ENCODE measurements at places on chromosomes 12 and 14.

- DNase-seq: no peak
These were observed 6.4 kb downstream of the DPF3 start for GRCh38 chr14:72887514-72887913.

DNA sequence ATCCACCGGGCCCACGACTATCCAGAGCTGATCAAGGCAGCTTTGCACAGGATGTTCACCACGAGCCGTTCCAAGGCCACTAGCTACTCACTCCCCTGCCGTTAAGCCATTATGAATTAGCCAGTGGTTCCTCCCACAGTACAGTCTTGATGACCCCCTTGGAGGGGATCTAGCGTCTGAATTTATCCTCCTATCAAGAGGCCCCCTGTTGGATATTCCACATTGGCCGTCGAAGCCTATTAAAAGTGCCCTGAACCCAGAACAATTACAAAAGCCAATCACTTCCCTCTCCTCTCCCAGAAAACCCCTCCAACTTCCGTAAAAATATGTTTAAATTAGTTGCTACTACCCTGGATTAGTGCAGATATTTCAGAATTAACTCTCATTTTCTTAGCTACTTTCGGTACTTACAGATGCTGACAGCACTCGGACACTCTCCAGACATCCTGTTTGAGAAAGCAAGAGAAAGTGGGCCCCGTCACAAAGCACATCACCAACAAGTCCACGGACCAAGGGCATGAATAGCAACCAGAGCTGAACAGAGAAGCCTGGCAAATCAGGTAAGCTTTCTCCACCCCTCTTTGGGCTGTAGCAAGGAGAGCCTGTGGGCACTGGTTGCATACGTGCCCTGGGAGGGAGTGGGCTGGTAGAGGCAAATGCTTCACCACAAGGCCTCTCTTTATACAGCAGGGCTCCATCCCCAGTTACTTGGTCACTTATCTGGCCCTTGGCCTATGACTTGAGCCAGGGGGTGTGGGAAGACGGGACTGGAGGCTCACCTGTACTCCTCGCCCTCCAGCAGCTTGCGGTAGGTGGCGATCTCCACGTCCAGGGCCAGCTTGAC, 5.3 kb downstream of the KRT3 start:
- no peak for DNase-seq

DNA sequence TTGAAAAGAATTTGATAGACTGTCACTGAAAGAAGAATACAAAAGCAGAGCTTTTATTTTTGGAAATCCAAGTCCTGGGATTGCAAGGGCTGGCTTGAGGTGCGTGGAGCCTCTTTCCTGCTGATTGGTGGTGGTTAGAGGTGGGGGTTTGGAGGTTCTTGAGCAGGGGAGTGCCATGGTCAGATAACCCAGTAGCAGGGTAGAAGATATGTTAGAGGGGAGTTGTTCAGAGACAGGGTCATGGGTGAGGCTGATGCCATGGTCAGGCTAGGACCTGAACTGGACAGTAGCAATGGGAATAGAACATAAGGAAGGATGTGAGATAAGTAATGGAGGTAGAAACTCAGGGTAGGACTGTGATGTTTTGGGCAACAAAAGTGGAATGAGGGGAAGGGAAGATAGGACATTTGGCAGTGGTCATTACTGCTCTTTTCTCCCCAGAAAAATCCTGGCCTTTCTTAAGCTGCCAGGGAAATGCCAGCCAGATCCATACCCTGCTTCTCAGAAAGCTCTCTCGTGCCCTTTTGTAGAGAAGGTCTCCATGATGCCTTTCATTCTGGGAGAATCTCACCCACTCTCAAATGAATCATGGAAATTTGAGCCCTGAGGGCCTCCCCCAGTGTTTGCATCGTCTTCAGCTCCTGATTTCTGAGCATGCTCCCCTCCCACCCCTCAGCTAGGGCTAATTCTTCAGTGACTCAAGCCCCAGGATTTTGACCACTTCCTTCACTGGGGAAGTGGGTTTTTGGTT, 9.5 kb downstream of the EMP1 start:
- DNase-seq: no peak

DNA sequence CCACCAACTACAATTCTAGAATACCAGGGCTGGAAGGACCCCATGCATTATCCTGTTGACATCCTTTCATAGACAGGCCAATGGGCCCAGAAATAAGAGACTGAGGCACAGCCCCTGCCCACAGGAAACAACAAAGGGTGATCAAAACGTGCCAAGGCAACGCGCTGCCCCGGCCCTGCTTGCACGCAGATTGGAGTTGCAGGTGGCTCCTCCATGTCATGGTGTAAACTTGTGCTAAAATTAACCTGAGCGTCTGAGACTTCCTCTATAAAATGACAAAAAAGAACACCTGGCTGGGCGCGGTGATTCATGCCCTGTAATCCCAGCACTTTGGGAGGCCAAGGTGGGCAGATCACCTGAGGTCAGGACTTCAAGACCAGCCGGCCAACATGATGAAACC, 30.1 kb downstream of the SPRING1 start:
- DNase-seq: no peak

GRCh38 chr14:68919129-68919927, 59.8 kb downstream of the ACTN1 start:
- DNase-seq: no peak

GRCh38 chr12:118558941-118559340, 182.6 kb downstream of the SUDS3 start:
- DNase-seq: no peak

DNA sequence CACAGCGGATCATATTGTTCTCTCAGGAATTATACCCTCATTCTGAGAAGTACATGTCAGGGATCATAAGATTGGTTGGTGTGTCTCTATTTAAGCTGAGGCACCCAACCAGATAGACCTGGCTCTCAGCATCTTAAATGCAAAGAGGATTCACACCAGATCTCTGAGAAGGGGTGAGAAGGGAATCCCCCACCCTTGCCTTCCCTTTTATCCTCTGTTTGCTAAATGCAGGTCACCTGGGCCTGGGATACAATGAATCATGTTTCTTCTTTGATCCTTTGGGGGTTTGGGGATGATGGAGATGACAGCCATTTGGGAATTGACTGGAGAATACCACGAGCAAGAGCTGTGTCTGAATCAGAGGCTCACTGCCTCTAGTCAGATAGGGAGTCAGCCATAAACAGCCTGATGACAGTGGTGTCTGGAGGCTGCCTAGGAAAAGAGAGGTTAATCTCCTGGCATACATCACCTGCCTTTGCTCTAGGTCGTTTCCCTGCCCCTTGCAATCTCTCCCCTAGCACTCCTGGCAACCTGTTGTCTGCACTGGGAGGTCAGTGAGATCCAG, 11.2 kb upstream of the PDE1B start:
- no peak for DNase-seq

DNA sequence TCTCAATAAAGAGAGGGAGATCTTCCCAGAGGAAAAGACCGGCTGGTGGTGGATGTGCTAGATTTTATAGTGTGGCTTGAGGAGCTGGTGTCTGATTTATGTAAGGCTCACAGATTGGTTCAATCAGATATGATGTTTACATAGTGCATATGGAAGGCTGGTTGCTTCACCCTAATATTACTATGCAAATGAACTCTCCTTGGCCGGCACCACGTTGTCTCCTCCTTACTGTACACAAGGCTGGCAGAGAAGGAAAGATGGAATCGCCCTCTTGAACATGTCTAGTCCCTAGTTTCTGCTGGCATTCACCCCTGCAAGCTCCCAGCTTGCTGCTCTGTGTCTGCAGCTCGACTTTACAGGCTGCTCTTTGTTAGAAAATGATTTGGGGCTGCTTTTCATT, 8.9 kb downstream of the FAM186A start:
- no peak for DNase-seq

DNA sequence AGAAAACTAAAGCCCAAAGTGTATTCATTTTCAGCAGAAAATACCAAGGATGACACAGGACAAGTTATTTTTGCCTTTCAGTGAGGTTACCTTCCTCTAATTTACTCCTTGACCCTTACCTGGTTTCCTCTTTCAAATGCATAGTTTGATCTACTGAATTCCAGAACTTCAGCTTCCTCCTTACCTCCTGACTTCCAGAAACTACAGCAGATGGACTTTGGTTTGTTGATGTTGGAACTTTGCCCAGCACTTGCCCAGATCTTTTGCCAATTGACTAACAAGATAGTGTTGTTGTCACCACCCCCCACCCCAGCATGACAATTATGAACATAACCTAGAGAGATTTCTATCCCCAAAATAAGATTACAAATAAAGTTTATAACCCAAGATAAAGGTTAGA, 63.2 kb downstream of the NAV3 start:
- no peak for DNase-seq

DNA sequence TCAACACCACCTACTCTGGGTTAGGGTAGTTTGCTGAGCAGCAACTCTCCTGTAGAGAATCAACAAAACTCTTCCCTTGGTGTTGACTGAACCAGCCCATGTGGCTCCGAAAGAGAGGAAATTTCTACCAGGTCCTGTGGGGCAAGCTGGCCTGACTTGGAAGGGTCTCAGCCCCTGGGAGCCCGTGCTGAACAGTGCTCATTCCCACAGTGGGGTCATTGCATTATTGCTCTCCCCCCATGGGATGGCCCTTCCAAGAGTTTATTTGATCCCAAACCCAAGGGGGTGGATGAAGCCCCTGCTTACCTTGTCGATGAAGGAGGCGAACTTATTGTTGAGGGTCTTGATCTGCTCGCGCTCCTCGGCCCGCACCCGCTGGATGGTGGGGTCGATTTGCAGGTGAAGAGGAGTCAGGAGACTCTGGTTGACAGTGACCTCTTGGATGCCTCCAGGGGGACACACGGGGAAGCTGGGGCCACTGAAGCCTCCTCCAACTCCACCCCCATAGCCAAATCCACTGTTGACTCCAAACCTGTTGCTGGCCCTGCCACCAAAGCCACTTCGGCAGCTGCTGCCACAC, 580 bp downstream of the KRT75 start:
- DNase-seq: no peak

GRCh38 chr12:52423661-52424500, 10.3 kb downstream of the KRT75 start:
- DNase-seq: no peak

- no peak for DNase-seq
These were observed 40.3 kb upstream of the RCOR1 start for GRCh38 chr14:102551995-102552705.

DNA sequence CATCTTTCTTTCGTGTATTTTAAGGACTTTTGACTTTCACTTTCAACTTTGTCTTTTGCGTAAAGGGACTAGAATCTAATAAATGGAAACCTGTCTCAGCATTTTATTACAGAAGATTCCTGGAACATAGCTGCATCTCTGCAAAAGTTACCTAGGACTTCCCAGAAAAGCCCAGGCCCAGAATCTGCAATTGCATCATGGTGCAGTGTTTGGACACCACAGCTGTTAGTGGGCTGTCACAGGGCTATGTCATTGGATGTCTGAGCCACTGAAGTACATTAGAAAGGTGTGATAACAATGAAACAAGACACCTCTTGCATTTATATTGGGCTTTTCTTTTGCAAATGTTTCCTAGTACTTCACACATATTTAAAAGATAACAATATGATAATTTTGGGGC, 199.9 kb upstream of the IGF1 start:
- no peak for DNase-seq

GRCh38 chr12:22731236-22731635, 106.3 kb downstream of the ETNK1 start:
- DNase-seq: no peak

DNA sequence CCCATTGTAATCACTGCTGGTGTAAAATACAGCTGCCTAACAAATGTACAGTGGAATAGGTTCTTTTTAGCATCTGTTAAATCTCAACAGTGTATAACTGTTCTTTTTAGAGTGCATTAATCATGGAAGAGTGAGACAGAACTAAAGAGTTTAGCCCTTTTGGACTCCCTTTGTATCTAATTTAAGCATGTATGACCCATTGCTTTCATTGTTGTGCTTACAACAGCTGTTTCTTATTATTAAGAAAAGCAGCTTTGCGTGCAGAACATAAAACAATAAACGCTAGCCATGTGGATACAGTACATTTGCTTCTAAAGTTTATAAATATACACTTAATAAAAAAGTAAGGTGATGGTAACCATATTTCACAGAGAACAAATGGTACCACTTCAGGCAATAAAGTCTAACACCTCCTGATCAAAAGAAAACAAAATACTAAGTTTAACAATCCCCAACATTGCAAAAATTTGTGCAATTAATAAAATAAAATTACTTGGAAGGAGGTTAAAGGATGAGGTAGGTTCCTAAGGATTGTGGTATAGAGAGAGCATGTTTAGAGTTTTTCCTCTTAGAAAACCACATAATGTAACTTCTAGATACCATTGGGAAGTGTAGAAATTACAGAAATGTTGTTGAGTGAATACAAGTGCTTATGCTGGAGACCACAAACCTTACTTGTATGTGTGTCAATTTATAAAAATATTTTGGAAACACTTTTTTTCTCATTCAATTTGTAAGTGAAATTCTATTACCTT, 448.7 kb downstream of the SLC6A15 start:
- no peak for DNase-seq

- no peak for DNase-seq
These were observed 15.6 kb downstream of the RCOR1 start for GRCh38 chr14:102608064-102608446.

DNA sequence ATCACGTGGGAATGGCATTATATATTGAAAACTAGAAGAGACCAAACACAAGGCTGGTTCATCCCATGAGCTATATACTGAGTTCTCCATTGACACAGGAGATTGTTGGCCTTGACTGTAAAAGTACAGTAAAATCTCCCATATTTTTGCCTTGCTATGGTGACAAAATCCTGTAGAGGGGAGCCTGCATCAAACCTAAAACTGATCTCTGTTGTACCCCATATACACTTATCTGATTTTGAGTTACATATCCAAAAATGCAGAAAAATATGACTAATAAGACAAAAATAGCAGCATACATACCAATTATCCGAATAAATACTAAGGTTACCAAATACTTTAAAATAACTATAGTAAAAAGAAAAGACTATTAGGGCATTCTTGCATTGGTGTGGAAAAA, 60.4 kb downstream of the TMTC3 start:
- DNase-seq: no peak

- DNase-seq: no peak
These were observed 11.8 kb upstream of the CDK2AP1 start for GRCh38 chr12:123283461-123283860.

DNA sequence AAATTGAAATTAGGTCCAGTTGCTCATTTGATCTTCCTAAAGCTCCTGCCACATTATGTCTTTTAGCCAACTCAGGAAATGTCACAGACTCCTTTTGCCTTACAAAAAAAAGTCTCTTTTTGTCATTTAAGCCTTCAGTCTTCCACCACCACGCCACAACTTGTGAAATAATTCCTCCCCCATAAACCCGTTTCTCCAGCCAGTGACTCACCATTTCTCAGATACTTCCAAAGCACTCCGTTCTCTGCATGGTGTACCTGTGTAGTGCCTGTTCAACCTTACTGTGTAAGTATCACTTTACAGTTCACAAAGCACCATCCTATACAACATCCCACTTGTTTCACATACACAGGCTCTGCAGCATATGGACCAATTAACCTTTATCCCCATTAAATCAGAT, 139.5 kb upstream of the AEBP2 start:
- DNase-seq: no peak

DNA sequence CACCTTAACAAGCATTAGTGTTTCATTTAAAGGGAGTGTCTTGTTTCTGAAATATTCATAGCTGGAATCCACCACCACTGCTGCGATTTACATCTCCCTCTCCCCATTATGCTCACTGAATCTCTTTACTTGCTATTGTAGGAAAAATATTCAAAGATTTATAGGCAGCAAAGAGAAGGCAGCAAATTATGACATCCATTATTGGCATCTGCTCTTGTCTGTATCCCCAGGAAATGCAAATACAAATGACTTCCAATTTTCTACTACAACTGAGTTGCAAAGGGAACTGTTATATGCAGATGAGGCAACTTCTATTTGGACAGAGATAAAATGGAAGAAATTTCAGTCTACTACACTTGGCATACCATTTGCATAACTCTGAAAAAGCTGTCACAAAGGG, 88.4 kb upstream of the PRKD1 start:
- DNase-seq: no peak

- no peak for DNase-seq
These were observed 141.3 kb downstream of the EMP1 start for GRCh38 chr12:13337791-13338190.

Measured in neuronal stem cell (in vitro differentiated cells).